ENCODE measurements at places on chromosomes 1 and 21.

- no peak for DNase-seq
Observed at GRCh38 chr1:111882559-111882958, 106.9 kb downstream of the KCND3 start.

- DNase-seq = no peak
Observed at GRCh38 chr1:207510444-207510843, 14.5 kb downstream of the CR1 start.

GRCh38 chr1:93021539-93022134, 57.4 kb upstream of the MTF2 start:
- DNase-seq = peak; percentile 73

- DNase-seq = no peak
Observed at GRCh38 chr21:45990741-45991605, 9.4 kb downstream of the COL6A1 start.

GRCh38 chr1:167544447-167545093, 9.0 kb downstream of the CREG1 start:
- DNase-seq = no peak

GRCh38 chr21:17467392-17467791, 45.5 kb upstream of the CXADR start:
- peak; percentile 59 for DNase-seq

GRCh38 chr1:178768423-178768822, 43.4 kb downstream of the RALGPS2 start:
- peak; percentile 60 for DNase-seq

- no peak for DNase-seq
Observed at GRCh38 chr1:46589529-46589928, 14.5 kb downstream of the MKNK1 start.

DNA sequence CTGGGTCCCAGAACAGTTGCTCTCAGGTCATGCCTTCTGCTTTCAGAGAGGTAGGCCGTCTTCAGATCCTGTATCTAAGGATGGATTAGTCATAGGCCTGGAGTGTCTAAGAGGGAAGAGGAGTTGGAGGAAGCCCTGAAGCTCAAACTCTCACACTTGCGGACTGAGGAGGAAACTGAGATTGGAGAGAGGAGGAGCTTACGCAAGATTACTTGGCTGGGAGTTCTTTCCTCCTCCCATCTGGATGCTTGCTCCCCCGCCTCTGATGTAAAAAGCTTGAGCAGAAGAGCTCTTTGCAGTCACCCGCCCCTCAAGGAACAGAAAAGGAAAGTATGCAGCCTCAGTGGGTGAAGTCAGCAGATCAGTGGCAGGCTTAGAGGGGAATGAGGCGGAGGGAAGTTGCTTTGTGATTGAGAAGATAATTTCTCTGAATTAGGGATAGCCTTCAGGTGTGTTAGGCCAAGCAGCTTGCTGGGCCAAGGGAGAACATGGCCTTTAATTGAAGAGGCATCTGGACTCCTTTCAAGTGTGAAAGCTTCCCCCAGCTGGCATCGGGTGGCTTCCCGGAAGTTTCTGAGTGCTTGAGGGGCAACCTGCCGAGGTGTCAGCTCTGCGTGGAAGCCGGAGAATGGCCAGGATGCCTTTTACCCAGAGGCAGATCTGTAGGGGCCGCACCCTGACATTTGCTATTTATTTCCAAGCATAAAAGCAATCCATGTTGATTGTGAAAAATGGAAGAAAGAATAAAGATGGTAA, 6.6 kb downstream of the ADORA1 start:
- DNase-seq = peak; percentile 23

- no peak for DNase-seq
Observed at GRCh38 chr1:176879784-176880620, 284.5 kb downstream of the ASTN1 start.

DNA sequence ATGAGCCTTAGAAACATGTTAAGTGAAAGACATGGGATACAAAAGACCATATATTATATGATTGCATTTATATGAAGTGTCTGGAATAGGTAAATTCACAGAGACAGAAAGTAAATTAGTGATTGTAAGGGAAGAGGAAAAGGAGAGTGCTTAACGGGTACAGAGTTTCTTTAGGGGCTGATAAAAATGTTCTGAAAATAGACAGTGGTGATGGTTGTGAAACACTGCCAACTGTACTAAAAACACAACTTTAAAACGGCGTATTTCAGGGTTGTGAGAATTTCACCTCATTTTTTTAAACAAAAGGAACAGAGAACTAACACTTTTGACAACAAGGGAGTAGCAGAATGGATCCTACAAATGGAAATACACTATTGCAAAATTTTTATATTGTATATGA, 13.4 kb downstream of the COP1 start:
- DNase-seq = no peak

GRCh38 chr21:45975020-45975666, 6.4 kb upstream of the COL6A1 start:
- DNase-seq = no peak

- DNase-seq = peak; percentile 62
Observed at GRCh38 chr1:77473690-77474089, 191.9 kb downstream of the AK5 start.

DNA sequence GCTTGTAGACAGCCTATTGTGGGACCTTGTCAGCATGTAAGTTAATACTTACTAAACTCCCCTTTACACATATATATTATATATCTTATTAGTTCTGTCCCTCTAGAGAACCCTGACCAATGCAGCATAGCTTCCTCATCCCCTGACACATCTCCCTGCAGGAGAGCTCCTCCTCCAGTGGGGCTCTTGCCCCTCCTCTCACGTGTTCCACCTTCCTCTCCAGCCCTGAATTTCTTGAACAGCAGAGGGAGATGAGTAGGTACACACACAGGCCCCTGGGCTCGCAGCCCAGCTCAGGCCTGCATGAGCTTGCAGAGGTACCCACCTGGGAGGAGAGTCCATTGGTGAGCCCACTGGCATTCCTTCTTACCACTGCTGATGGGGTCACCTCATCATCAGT, 27.3 kb upstream of the GOLT1A start:
- no peak for DNase-seq

DNA sequence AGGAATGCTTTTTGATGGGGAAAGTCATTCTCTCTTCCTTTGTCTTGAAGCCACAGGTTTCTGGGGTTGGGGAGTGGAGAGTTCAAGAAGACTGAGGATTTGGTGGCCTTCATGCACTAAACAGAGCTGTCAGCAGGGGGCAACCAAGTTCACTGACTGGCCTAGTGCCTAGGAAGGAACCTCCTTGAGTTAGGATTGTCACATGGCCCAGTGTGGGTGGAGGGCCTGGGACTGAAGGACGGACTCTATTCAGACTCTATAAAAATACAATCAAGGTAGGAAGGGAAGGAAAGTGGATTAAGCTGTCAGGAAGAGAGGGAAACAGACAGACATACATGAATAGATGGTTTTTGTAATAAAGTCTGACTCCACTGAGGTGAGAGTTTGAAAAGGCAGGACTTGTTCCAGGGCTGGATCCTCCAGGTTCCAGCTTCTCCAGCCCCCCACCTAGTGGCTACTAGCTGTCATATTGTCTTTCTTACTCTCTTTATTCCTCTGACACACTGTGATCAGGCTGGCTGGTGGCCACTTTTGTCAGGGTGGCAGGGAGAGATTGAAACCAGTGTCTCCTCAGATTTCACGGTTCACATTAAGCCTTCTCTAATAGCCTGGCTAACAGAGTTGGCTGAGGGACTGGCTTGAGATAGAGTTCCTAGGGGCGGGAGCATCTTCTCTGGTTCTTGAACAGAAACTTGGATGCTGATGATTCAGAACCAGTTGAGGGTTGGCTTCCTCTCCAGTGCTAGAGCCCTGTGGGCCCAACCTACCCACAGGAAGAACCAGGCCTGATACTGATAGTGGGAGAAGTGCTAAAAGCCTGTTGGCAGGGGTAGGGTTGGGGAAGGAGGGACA, 4.1 kb upstream of the SH3BGRL3 start:
- DNase-seq = peak; percentile 92

DNA sequence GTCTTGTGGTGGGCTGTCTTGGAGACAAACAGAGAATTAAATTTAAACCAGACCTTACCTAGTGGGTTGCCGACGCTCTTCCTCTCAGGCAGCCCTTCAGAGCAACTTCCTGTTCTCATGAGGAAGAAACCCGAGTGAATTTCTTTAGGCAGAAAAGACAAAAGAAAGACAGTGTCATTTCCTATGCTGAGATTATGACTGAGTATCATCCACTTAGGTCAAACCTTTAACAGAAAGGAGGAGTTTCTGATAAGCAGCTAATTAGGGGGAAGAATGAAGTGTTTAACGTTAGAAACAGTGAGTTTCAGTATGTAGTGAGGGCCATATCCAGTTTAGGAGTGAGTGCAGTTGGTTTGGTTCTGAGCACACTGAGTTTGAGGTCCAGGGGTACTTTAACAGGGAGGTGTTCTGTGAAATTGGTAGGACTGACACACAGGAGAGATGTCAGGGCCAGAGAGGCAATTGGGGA, 38.7 kb downstream of the FASLG start:
- no peak for DNase-seq

- DNase-seq = no peak
Observed at GRCh38 chr1:200282497-200283122, 127.2 kb downstream of the ZNF281 start.

DNA sequence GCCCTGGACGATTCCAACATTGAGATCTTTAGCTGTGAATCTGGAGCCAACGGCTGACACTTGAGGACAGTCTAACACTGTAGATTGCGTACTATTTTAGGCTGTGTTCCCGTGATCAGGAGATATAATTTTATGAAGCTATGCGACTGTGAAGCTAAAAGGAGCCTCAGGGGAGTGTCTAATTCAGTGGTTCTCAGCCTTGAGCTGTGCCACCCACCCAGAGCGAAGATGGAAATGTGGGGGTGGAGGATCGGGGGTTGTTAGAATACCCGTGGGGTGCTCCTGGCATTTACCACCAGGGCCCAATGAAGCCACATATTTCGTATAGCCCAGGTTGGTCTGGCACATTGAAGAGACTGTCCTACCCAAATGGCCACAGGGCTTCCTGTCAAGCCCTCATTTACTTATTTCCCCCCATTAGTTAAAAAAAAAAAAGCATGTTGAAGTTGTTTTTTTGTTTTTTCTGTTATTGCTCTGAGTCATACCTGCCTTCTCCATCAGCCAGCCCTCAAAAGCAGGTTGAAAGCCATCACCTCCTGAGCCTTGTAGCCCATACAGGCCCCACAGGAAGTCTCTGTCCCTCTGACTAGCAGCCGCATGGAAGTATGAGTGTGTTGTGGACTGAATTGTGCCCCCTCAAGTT, 141.7 kb downstream of the GALNT2 start:
- no peak for DNase-seq

DNA sequence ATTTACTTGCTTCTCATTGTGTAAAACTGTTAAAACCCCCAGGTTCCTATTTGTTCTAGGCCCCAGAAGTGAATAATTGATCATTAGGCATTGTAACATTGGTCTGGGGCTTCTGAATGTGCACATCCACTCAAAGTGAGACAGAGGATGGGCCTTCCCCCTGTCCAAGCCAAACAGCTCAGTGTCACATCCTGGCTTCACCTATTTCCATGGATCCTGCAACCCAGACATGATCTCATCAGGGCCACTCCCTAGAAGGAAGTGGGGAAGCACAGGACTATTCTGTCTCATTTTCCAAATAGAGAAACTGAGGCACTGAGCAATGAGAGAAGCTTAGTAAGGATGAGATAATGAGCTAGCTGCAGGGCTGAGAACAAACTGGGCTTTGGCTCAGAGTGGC, 47.4 kb upstream of the TSPAN2 start:
- no peak for DNase-seq

GRCh38 chr1:226578946-226579578, 30.5 kb downstream of the STUM start:
- no peak for DNase-seq

DNA sequence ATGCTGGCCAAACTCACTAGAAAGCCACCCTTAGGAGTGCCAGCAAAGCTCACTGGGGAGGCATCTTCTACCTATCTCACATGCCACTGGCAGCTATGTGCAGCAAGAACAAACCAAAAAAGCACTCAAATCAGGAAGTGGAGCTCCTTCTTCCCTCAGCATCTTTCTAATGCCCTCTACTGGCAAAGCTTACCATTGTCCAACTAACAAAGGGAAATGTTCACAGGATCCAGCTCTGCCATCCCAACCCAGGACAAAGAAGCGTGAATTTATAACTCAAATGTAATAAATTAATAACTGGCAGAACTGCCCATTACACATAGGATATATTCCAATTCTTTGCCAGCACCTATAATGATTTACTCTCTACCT, 38.9 kb downstream of the LEPR start:
- DNase-seq = peak; percentile 69

- no peak for DNase-seq
Observed at GRCh38 chr21:17539743-17540341, 27.0 kb downstream of the CXADR start.

GRCh38 chr1:225597926-225598575, 54.9 kb downstream of the ENAH start:
- peak; percentile 67 for DNase-seq

GRCh38 chr1:109806733-109807400, 43.1 kb upstream of the EPS8L3 start:
- DNase-seq = no peak

- DNase-seq = no peak
Observed at GRCh38 chr1:18529714-18530113, 49.0 kb downstream of the KLHDC7A start.

All from choroid plexus epithelial cell (primary cell).